ENCODE measurements at places on chromosomes 1 and 21.

DNA sequence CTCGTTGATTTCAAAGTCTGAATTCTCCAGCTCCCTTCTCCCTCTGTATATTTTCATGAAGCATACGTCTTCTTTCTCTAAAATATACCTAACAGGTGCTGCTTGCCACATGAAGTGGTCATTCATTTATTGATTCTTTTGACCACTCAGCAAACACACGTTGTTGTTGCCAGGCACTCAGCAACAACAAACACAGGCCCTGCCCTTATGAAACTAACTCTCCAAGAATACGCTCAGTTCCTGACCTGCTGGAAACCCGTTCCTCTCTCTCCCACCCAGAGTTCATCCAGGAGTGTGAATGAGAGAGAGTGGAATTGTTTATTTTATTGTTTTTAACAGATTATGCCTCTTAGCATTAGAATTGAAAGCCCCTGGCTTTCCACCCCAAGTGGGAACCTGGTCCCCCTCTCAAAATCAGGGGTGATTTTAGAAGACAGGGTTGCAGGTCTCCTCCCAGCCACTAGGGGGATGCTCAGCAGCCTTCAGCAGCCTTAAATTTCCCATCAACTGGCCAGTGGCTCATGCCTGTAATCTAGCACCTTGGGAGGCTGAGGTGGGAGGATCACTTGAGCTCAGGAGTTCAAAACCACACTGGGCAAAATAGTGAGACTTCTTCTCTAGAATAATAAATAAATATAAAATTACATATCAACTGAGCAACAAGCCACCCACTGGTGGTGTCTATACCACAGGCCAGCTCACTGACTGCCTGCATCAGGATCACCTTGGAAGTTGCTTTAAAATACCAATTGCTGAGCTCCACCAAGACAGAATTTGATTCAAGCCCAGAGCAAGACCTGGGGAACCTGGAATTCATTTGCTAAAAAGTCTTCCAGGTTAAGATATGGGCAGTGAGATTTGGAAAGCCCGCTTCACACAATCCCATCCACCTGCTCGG lies 181.0 kb upstream of the KLHDC7A start:
- no peak for DNase-seq

DNA sequence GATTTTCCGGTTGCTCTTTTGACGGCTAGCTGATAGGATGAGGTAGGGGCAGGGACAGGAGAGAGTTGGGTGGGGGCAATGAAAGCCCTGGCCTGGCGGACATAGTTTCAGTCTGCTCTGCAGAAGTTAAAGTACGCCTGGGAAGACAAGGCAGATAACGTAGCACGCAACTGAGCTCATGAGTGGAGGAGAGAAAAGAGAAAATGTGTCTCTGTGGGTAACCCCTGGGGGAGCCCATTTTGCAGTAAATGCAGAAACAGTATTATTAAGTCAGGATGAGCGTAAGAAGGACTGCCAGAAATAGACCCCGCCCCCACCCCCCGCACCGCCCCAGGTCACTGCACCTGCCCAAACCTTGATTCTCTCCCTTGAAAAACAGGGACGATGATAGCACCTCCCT lies 51.7 kb upstream of the TARBP1 start:
- no peak for DNase-seq

DNA sequence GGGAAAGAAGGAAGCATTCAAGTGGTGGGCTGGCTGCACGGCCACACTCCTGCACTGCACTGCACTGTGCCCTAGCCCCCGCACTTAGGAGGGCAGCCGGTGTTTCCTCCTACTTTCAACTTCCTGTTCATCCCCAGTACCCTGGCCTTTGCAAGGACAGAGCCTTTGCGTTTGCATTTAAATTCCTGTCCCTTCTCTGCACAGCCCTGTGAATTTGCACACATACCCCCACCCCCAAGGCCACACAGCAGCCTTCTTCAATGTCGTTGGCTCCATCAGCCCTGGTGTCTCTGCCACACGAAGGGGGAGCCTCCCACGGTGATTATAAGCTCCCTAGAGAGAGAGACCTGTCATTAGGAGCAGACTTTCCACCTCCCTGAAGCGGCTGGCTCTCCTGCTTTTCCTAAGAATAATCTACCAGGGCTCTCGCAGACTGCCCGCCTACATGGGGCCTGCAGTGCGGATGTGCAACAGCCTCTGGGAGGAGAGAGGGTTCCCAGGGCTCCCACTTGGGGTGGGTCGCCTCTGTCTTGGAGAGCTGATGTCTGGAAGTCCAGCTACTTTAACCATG lies 13.2 kb upstream of the SLC45A3 start:
- DNase-seq, result no peak

- no peak for DNase-seq
Observed at GRCh38 chr1:79982211-79982610, 975.7 kb upstream of the ADGRL4 start.

DNA sequence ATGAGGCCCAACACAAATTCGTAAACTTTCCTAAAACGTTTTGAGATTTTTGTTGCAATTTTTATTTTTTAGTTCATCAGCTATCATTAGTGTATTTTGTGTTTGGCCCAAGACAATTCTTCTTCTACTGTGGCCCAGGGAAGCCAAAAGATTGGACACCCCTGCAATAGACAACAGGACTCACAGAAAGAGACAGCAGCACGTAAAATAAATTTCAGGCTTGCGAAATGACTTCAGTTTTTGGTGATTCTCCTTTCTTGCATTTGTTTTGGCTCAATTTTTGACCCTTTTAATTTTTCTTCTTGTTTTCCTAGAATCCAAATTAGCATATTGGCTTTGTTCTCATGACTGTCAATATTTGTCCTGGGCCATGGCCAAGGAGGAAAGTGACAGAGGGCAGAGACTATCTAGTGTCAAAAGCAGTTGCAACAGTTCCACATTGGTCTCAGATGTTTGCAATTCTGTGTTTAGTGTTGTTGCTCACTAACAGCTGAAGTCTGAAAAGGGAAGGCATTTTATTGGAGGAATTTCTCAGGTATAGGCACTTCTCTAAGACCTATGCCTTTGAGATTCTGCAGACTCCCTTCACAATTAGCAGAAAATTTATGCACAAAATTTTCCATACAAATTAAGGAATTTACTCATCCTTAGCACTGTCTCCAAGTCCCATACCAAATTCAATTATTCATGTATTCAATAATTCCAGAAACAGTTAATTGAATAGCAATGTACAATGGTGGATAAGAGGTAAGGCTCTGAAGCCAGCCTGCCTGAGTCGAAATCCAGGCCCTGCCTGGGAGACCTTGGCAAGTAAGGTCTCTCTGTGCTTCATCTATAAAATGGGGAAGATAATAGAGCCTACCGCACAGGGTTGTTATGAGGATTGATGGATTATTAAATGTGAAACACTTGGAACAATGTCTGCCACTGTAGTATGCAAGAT lies 160.9 kb upstream of the IVNS1ABP start:
- DNase-seq, result no peak

- no peak for DNase-seq
Observed at GRCh38 chr1:87325982-87326738, 2.5 kb upstream of the LMO4 start.

GRCh38 chr21:15255261-15255660 lies 190.5 kb upstream of the NRIP1 start:
- DNase-seq, result no peak

DNA sequence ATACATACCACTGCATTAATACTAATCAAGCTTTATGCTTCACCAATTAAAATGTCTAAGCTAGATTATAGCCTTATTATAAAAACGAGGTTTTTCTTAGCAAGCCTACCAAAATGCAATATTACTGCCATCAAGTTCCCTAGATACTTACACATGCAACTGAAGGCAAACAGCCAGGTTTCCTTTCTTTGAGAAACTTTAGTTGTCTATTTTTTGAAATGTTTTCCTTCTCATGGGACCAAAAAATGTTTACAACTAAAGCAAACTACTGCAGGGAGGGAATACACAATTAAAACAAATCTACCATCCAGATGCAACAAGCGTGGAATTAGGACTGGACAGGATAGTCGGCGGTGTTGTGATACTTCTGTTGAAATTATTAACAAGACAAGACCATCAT lies 1.3 kb downstream of the ZNF644 start:
- no peak for DNase-seq

DNA sequence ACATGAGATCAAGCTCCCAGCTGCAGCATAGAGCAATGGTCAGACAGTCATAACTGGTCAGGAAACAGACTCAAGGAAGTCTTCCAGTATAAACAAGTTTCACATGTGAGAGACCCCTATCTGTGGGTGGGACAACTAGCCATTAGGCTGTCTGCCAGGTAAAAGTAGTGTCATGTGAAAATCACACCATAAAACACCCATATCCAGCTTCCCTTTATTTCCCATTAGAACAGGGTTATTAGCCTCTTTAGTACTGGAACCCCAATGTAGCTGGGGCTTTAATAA lies 426.7 kb downstream of the KCNT2 start:
- DNase-seq, result no peak

- DNase-seq, result no peak
Observed at GRCh38 chr21:44530221-44530902, 9.6 kb downstream of the KRTAP10-1 start.

DNA sequence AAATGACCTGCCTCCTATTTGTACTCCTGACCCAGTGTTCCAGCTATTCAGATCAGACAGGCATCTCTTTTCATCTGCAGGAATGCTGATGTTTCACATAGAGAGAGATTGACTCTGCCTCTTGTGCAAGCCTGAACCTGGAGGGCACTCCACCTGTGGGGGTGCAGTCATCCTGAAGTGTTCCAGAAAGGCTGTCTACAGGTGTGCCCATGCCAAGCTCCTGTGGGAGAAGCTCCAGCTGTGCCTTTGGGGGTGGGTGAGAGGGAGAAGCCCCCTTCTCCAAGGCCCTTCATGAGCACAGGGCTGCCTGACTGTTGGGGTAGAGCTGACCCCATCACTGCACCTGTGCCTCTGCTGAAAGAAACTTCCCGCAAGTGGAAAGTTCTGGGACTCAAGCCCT lies 22.8 kb downstream of the IFI44 start:
- DNase-seq, result no peak

Measured in stimulated activated CD8-positive, alpha-beta memory T cell treated with anti-CD3 and anti-CD28 coated beads, Interleukin-7, amount 100 ng/mL, for 1 hour (primary cell).